GM12891 (cell line): ENCODE measurements at places on chromosomes 4 and X.

DNA sequence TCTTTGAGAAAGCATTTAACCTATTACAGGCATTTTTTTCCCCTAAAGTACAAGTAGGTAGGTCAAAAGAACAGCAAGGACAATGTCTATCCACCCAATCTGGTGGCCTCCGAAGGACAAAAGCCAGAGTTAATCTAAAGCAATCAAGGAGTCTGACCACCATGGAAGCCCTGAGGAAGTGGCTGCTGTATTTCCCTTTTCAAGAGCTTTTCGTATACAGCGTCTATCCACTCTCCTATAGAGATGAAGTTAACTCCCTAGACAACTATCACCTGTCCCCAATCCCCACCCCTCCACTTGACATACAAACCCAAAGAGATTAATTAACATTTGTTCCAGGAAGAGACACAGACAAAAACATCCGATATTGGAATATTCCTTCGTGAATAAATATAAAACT, 85.5 kb downstream of the SNCA start:
- DNase-seq = no peak

DNA sequence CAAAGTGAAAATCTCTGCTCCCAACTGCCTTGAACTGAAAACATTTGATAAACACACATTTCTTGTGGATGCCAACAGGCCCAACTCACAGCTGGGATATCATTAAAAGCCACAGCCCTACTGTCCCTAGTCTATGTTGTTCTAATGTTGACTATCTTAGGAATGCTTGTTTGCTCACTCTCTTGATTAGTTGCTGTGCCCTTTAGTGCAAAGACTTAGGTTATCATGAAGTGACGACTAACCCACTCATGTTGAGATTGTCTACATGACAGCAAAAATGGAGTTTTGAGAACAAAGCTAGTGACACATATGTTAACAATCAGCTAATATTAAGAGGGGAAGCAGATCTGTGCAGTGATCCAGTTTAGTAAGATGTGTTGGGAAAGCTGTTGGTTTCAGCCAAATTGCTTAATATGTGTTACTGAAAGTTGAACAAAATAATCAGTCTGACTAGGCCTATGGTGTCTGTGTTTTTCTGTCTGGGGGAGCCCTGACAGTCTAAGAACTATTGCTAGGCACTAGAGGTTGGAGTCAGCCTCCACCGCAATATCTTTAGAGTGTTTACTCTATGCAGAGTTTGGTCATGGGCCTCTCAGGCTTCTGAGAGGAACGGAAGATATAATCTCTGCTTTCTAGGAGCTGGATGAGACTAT, 125.5 kb downstream of the ATG4A start:
- DNase-seq = no peak

DNA sequence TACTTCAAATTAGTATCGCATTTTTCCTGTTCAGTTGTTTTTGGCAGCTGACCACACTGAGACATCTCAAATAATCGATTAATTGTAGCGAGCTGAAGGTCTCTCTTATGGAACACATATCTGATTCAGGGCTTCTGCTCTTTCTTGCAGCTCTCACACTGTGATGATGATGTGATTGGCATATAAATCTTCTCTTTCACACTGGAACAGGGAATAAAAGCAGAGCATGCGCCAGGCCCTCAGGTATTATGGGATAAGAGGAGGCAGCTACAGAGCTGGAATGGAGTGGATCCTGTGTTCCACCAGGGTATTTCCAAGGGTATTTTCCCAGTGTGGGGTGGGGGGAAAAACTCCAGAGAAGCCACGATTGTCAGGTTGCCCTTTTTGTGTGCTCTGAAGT, 265.4 kb upstream of the CASK start:
- no peak for DNase-seq

GRCh38 chr4:88985088-88985773, 71.8 kb downstream of the FAM13A start:
- DNase-seq = no peak

DNA sequence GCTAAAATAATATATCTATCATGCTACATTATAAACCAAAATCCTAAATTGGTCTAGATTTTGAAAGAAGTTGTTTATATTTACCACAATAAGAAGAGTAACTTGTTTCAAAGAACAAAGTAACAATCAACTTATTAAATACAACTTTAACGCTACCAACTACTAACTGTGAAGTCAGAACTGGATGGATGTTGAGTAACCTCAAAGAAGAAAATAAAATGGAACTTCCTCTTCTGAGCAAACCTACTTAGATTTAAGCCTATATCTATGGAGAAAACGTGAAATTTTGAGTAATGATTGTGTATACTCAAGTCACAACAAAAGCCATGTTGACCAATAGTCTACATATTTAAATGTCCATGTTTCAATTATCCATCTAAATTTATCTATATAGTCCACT, 25.7 kb downstream of the SH3RF1 start:
- DNase-seq = no peak

- no peak for DNase-seq
Measured at GRCh38 chrX:56281789-56282188, 49.6 kb downstream of the KLF8 start.

DNA sequence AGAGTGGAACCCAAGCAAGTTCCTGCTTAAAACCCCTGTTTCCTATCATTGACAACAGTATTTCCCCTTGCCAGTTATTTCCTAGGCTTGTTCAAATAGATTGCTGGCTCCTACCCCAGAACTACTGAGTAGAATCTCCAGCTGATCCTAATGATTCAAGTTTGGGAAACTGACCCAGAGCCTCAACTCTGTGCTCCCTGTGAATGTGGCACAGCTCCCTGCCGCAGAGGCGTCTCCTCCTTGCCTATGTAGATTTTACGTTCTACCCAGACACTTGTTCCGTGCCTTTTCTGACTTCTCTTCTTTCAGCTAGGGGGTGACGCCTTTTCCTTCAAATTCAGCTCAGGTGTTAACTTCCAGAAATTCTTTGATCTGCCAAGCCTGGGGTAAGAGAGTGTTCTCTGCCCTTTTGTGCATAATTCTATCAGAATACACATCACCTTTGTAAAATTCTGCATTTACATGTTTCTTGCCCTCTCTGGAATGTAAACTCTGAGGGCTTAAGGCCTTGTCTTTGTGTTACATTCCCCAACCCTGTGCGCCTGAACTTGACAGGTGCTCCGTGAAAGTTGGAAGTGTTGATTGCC, 4.4 kb downstream of the LSM6 start:
- no peak for DNase-seq

- DNase-seq = no peak
Measured at GRCh38 chr4:66197451-66197850, 527.2 kb upstream of the EPHA5 start.

DNA sequence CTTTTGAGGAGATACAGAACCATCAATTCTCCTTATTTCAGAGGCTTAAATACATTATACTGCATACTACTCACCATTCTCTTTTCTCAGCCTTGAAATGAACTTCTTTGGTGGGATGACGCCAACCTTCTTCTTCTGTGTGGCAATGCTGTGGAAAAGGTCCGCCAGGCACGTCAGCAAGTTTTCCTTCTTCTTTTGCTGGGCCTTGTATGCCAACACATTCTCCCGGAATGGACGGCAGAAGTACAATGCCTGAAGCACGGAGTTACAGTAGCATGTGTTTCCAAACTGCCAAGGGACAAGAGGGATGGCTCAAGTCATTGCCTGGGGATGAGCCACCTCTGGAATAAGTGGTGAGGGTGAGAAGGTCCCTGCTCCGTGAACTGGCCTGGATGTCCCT, 31.2 kb downstream of the USP46 start:
- no peak for DNase-seq

DNA sequence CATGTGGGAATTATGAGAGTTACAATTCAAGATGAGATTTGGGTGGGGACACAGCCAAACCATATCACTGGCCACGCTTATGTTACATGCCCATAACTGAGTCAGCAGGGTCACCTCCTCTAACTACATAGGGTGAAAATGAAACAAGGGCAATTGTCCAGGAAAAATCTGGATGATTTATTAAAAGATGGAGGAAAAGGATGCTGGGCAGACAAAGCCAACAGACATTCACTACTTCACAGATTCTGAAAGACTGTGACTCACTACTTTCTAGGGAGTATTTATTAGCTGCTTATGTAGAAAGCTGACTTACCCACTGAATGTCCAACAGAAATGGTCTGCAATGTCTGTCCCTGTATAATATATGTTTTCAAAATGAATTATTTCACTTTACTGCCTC, 72.4 kb downstream of the APBB2 start:
- DNase-seq = no peak

DNA sequence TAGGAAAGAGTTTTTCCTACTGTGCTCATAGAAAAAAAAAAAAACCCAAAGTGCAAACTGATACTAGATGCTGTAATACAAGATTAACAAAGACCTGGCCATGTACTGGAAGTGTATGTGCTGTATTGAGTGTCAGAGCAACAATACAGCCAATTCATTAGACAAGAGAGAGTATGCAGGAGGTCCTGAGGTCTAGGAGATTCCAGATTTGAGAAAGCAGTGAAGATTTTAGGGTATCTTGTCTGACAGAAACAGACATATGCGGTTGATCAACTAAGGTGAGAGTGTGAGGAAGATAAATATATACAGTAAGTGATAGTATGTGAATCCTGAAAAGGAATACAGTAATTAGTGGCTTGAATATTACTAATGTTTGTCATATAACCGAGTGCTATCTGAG, 3.0 kb downstream of the GPR174 start:
- DNase-seq = no peak

DNA sequence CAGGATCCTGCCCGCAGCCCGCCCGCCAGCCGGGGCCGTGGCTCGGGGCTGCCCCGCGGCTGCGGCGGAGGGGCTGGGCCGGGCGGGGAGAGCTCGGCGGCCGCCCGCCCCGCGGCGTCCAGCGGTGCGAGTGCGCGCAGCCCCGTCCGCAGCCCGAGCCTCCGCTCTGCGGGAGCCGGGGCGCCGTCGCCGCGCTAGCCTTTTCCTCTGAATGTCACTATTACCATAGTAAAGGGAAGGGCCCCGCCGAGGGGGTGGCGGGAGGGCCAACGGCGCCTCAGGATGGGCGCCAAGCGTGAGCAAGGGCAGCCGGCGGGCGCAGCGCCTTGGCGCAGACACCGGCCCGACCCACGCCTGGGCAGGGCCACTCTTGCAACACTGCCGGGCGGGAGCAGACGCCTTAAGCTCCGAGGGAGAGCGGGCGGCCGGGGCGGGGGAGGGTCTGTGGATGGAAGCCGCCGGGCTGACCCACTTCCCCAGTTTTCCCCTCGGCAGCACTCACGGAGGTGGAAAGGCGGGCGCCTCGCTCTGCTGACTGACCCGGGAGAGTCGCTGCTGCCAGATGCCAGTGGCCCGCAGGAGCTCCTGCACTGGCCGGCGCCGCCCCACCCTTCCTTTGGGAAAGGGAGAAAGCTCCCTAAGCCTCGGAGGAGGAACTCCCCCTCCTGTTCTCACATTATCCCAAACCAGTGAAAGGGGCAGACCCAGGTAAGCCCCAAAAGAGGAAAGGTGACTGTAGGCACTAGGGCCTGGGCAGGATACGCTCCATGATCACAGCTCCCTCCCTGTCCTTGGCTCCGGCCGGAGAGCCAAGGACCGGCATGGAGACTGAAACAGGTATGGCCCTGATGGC, 329.4 kb downstream of the HNRNPD start:
- DNase-seq = no peak

GRCh38 chrX:44954562-44954961, 81.6 kb downstream of the KDM6A start:
- no peak for DNase-seq

DNA sequence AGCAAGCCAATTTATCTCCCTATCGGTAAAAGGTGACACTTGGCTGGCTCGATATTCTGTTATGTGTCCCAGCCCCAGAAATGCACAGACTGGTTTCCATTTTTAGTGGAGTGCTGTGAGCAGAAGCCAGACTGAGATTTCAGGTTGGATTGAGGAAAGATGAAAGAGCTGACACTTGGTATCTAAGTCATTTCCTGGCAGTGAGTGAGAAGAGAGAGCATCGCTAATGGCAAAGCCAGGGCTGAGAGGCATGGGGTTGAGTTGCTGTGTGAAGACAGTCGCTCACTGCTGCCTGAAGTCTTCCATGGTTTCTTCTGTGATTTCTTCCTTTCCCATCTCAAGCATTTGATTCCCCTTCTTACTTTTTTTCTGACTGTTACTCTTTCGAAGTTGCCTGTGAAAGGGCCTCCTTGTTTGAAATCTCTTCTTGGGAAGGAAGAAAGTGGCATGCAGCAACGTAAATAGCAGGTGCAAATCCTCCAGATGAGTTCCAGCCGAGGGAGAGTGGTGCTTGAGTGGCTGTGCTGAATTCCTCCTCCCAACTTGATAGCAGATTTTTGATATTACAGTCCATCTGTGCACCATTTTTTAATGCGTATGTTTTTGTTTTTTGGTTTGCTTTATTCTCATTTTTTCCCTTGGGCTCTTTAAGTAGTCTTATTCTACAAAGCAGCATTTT, 109.2 kb upstream of the LIMCH1 start:
- DNase-seq = no peak

DNA sequence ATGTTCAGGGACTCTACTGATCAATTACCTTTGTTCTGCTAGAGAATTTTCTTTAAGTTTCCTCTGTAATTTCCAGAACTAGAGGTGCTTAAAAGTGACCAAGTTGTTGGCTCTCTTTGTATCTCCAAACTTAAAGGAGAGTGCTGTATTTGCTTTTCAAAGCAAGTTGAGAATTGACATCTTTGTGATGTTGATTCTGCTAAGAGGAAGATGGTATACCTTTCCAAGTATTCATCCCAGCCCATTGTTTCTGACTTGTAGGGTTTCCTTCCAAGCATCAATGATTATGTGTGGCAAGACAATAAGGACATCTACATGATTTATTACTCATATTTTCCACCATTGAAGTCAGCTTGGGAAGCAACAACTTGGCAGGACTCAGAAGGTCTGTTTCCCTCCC, 190.6 kb downstream of the GC start:
- DNase-seq = no peak

DNA sequence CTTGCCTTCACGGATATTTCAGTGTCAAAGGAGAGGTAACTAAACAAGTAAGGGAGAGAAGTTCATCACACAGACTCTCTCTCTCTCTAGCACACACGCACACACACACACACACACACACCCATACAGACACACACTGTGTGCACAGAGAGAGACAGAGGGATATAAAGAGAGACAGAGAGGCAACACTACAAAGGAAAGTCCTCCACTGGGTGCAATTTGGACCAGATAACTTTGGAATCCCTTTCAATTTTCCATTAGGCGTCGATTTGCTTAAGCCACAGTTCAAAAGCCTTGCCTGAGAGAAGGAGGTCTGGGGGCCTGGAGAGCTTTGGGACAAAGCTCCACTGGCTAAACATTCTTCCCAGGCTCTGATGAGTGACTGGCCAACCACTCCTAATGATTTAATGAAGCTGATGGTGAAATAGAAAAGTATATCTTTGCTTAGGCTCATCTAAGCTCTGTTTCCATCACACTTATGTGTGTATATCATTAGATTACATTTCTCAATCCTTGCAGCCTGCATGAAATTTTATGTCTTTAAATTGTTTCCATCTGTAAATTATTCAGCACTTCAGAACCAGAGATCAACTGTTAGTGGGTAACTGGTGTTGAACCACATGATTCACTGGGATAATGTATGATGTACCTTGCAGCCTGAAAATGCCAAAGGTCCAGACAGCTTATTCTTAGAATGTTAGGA, 180.8 kb downstream of the MAGEB17 start:
- DNase-seq = no peak

GRCh38 chr4:98939892-98940298, 11.0 kb upstream of the EIF4E start:
- no peak for DNase-seq
